ENCODE measurements at places on chromosomes 3 and 15.
A peak's percentile ranks its signal among the peaks of the same experiment; 100 is the strongest.

- no peak for DNase-seq
These were observed 274.7 kb downstream of the PDCD6IP start for GRCh38 chr3:34073111-34073510.

DNA sequence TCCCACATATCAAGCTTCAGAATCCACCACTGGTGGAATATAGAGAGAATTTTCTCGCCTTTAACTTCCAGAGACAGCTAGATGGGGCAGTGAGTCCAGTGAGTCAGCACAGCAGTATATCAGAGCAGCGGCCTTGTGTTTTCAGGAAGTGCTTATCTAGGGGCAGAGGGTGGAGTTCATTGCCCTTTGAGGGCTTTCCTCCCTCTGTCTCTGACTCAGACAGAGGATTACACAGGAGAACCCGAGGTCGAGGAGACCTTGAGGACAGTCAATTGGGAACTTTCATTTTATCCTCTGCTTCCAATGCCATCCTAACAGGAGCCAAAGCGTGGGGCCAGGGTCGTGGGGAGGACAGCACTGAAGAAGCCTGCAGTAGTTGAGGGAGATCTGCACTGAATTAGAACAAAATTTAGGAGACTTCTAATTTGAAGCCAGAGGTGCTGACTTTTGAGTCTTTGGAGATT is 109.6 kb upstream of the UMPS start:
- peak; percentile 28 for DNase-seq

- no peak for DNase-seq
These were observed 42.5 kb downstream of the CMTM6 start for GRCh38 chr3:32460031-32460749.

DNA sequence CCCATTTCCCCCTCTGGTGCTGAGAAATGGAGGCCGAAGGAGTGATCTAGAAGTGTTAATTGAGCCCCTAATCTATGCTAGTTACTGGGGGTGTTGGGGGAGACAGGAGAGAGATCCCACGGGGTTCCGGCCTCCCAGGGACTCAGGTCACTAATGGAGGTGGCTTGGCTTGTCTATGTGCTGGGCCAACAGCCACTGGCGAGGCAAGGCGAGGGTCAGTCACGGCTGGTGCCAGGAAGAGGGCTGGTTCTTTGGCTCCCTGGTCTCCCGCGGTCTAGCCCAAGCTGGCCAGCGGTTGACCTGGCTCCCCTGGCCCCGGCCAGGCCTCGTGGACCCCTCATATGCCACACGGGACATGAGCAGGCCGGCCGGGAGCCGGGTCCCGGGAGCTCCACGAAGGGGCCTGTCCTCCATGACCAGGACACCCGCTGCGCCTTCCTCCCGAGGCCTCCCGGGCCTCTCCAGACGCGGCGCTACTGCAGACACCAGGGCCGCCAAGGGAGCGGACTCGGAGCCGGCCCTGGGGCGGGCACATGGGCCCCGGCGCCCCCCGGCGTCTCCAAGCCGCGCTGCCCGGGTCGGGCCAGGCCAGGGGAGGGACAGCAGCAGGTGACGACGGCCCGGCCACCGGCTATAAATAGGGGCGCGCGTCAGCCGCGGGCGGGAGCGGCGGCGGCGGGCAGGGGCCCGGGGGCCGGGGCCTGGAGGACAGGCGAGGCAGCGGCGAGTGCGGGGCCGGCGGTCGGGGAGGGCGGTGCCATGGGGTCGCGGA is at the start of gene ALPK3:
Gene ALPK3, plus strand, starts transcription at position 663 of the 772 bp plus-strand sequence. Its CDS starts 97 bp downstream, at position 760.
- DNase-seq = no peak

- DNase-seq = peak; percentile 31
These were observed 218.2 kb downstream of the P3H2 start for GRCh38 chr3:189902230-189903186.

DNA sequence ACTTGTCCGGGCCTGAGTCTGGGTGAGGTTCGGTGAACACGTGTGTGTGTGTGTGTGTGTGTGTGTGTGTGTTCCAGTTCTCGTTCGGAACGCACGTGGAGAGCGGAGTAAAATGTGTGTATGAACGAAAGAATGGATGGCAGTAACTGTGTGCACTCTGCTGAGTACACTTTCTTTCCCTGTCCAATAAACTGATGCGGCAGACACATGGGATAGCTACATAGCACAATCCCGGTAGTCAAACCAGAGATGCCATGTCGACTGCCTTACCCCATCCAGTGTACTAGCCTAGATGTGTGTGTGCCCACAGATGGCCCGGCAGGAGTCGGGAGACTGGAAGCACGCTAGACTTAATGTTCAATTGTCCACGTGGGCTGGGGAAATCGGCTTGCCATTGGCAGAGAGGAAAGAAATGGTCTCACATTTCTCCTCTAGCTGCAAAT is 507 bp upstream of the GOLIM4 start:
- DNase-seq = peak; percentile 91
